ENCODE measurements at places on chromosomes 3 and 15. TPM values are rescaled to one million over a fixed set of nuclear protein-coding genes. Genes with fewer than 3 reads are reported as not detected.

SHC4 gene
- 0.01 TPM for polyA plus RNA-seq

APOD gene
- polyA plus RNA-seq, result 0.13 TPM

TCF12 gene
- polyA plus RNA-seq, result 48.6 TPM

ASB14 gene
- polyA plus RNA-seq, result not detected

SAMD7 gene
- polyA plus RNA-seq, result not detected

CADM2 gene
- not detected for polyA plus RNA-seq

VPS39 gene
- 32.0 TPM for polyA plus RNA-seq

EFHB gene
- 0.42 TPM for polyA plus RNA-seq

- DNase-seq, result no peak
Observed at GRCh38 chr3:13822042-13822441, 57.8 kb downstream of the WNT7A start.

DNA sequence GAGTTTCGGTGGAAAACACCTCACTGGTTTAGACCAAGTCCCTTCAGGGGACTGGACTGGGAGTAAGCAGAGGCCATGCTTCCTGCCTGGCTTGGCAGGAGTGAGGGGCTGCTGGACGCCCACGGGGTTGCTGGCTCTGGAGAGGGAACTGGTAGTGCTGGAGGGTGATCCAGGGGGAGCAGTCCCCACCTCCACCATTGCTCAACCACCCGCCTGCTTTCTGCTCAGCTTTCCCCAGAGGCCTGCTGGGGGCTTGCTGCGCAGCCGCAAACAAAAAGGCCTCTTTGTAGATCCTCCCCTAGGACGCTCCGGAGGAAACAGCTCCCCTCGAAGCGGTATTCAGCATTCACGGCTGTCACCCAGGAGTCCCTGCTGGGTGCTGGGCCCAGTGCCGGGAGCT, 33.5 kb downstream of the EBLN2 start:
- DNase-seq, result no peak

DNA sequence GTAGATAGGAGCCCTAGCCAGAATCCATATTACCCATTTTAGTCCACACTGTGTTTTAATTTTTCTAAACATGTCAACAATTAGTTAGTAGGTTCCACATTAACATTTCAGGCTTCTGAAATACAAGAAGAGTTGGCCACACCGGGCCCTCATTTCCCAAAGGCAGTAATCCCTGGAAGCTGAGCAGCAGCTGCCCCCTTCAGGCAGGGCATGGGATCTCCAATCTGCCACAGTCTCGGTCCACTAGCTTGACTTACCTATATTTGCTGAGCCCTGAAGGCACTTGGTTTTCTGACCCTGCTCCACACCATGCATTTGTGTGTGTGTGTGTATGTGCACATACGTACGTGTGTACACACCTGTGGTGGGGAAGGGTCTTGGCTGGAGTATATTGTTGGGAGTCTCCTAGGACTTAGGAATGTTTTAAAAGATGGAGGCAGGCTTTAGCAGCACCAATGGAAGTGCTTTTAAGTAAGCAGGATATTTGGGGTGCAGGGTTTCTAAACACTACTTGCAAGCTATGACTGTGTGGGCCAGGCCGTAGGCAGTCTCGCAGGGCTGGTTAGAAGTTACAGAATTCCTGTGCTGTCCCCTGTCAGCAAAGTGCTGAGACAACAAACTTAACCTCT, 71.2 kb upstream of the SOX14 start:
- DNase-seq, result peak; percentile 31

DNA sequence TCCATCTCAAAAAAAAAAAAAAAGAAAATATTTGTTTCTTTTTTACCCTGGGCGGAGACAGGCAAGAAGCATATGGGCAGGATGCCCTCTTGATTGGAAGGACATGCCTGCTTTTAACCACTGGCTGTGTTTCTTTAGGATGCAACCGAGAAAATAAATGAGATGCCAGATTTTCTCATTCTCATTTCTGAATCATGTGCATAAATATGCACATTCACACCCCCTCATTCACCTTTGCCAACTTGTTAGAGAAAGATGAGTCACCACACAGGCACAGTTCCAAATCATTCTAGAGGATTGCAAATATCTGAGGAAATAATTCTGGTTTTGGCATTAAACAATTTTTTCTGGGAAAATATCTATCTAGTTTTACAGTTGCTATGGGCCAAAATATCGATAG, 3.3 kb downstream of the LIPH start:
- DNase-seq, result no peak

GRCh38 chr3:157958457-157958856, 147.8 kb downstream of the SHOX2 start:
- no peak for DNase-seq

- DNase-seq, result no peak
Observed at GRCh38 chr15:69067296-69067695, 52.8 kb downstream of the NOX5 start.

- DNase-seq, result no peak
Observed at GRCh38 chr3:127224118-127224517, 31.2 kb downstream of the PRR23E start.

DNA sequence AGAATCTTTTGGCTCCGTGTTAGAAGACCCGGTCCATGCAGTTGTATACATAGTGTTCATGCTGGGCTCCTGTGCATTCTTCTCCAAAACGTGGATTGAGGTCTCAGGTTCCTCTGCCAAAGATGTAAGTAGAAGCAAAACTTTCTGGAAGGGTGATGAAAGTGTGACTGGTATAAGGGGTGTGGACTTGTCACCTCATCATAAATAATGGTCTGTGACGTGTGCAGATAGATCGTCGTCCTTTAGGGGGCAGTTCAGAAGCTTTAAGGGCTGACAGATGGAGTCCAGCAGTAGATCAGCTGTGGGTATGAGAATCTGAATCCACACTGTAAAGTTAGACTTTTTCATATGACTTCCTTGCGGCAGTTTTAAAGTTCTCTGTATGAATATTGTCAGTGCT, 15.3 kb downstream of the SEC61A1 start:
- DNase-seq, result no peak

DNA sequence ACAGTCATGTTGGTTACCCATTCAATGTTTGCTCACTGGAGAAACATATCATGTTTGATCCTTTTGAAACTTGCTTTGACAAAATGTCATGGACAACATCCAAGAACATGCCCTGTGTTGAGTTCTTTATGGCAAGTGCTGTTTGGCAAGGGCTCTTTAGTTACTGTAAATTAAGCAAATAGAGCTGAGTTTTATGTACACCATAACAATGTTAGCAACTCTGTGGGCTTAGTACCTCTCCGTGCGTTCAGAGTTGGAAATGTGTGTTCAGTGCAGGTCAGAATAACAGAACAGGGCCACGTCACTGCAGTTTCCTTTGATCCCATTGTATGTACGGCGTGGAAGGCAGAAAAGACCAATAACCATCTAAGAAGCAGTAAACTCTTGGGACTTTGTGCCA, 132.5 kb downstream of the MYRIP start:
- DNase-seq, result peak; percentile 27

- no peak for DNase-seq
Observed at GRCh38 chr15:33311312-33311971, 675 bp downstream of the RYR3 start.

GRCh38 chr3:142963516-142964448, at the start of gene PAQR9:
PAQR9 (minus strand) TSS chr3:142963674; CDS start chr3:142963336, 338 bp downstream.
- DNase-seq, result peak; percentile 47

DNA sequence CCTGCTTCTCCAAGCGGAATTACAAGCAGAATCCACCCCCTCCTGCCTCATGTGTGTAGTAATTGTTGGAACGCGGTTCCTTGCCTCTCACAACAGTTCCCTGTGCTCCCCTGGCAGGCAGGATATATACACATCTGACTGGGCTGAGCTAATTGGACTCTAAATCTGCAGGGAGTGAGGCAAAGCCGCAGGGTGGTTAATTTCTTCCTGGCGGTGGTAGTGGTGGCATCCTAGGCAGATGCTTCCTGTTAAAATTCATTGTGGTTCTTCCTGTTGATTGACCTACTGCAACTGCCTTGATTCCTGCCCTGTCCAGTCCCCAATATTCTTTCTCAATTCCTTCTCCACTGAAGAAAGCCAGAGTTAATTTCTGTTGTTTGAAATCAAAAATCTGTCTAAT, 202.9 kb upstream of the PROK2 start:
- no peak for DNase-seq

GRCh38 chr15:80873366-80873952, 94.3 kb downstream of the CEMIP start:
- DNase-seq, result no peak

DNA sequence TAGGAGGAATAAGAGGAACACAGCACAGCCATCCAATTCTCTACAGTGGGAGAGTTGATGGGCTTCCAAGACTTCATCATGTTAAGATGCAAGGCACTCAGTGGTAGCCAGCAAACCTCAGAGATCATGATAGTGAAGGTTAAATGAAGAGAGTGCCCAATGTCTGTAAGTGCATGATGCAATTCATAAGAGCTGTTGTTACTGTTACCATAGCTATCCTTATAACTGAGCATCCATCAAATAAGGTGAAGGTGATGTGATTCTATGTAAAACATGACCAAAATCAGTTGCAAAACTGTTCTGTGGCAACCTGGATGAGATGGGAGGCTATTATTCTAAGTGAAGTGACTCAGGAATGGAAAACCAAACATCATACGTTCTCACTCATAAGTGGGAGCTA, 289.7 kb downstream of the MAGI1 start:
- no peak for DNase-seq

DNA sequence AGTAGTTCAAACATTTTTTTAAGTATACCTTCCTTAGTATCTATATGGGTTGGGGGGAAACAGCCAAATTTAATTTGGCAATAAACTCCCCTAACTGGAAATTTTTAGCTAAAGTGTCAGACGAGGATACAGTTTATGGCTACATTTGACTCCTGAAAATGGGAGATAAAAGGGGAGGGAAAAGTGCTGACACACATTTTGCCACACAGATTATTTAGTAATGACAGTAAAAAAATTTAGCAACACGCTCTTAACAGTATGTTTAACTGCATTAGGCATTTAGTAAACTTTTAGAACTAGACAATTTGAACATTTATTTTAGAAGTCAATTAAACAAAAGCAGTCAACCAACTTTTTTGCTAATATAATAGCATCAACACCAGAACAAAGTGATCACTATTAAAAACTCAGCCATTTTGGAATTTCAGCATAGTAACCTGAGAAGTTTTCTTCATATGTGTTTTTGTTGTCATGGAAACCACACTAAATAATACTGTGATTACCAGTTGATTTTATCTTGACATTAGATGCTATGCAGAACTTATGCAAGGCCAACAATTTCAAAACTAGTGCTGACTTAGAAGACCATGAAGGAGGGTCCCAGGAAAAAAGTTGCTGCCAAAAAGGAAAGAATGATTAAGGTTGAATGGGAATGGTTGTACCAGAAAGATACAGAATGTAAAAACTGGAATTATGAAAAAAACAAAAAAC, 47.0 kb upstream of the TFG start:
- no peak for DNase-seq

- DNase-seq, result peak; percentile 48
Observed at GRCh38 chr3:188948281-188948996, 223.3 kb upstream of the TPRG1 start.

DNA sequence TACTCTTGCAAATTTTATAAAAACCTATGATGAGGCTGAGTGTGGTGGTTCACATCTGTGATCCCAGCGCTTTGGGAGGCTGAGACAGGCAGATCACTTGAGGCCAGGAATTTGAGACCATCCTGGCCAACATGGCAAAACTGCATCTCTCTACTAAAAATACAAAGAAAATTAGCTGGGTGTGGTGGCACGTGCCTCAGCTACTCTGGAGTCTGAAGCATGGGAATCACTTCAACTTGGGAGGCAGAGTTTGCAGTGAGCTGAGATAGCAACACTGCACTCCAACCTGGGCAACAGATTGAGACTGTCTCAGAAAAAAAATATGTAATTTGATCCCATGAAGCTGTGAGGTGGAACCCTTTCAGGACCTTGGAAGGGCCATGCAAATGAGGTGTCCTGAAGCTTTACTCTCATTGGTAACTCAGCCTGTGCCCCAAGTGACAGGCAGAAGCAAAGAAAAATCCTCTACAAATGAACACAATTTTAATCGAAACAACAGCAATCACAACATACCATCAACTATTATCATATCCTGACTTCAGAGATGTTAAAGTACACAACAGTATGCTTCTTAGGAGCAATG, 84.6 kb upstream of the CDV3 start:
- peak; percentile 44 for DNase-seq

- no peak for DNase-seq
Observed at GRCh38 chr3:167487556-167487955, 13.7 kb upstream of the SERPINI2 start.

DNA sequence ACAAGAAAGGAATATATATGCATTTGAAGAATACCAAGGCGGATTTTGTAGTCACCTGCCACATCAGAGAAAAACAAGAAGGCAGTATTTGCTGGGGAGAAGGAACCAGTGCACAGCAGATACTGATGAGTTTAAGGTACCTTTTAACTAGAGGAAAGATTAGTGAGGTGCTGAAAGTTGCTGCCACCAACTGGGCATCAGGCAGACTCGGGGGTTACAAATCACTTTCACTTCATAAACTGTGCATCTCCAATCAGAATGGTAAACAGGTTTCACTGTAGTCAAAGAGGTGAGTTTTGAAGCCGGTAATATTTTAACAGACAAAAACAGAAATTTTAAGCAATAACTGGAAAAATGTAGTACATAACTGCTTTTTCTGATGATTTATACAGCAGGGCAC, 4.1 kb downstream of the FBN1 start:
- no peak for DNase-seq

DNA sequence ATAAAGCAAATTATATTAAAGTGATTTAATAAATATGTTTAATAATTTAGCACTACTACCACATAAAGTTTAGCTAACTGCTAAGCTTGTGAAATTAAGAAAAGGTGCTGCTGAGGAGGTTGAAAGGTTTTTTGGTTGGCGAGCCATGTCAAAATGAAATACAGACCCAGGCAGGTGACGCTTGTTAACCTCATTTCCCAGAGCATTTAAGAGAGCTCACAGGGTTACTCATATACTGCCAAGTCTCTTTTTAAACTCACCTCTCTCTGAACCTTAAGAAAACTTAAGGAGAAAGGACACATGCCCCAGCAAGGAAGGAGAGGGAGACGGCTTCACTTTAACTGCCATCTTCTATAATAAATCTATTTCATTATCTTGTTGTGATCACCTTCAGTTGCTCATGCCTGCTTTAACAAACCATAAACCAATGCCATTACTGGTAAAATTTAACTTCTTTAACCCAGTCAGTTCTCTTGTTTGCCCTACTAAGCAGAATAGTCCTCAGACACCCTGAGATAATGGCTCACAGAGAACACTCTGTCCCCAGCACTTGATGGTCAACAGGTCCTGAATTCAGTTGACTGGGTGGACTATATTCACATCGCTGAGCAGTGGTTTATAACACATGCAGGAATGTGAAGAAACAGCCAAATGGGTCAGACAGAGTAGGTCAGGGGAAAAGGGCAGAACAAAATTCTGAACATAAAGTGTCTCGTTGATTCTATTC, 540.1 kb downstream of the UNC13C start:
- DNase-seq, result no peak

All from HepG2 (cell line).